Bronchus fibroblast of lung (primary cell): ENCODE measurements at places on chromosomes 5 and 9. TPM values are rescaled to one million over a fixed set of nuclear protein-coding genes. Genes with fewer than 3 reads are reported as not detected.

PLAC8L1 gene
- not detected in 2 replicates for total RNA-seq

UBE2QL1 gene
- total RNA-seq: not detected in 2 replicates

ADAMTS12 gene
- 14.7 and 16.3 TPM in 2 replicates for total RNA-seq

PKD2L2 gene
- not detected in 2 replicates for total RNA-seq

BASP1 gene
- 159 and 196 TPM in 2 replicates for total RNA-seq

DTWD2 gene
- 2.0 and 2.5 TPM in 2 replicates for total RNA-seq

EQTN gene
- total RNA-seq: not detected in 2 replicates

LCN1 gene
- not detected in 2 replicates for total RNA-seq

PCDHA1 gene
- total RNA-seq: not detected in 2 replicates

PRELID2 gene
- 10.9 and 11.9 TPM in 2 replicates for total RNA-seq

CACFD1 gene
- total RNA-seq: 3.4 and 3.5 TPM in 2 replicates

FAM221B gene
- total RNA-seq: not detected in 2 replicates

PNPLA7 gene
- under 0.01 and 0.50 TPM in 2 replicates for total RNA-seq

ELOVL7 gene
- 0.34 TPM in 1 of 2 replicates, not detected in the other for total RNA-seq

MARCHF6 gene
- total RNA-seq: 19.0 and 69.4 TPM in 2 replicates

SLC6A3 gene
- total RNA-seq: not detected in 2 replicates

GPRIN1 gene
- total RNA-seq: 9.2 and 9.7 TPM in 2 replicates

INSYN2B gene
- total RNA-seq: 5.2 and 5.7 TPM in 2 replicates

F12 gene
- total RNA-seq: 0.74 and 1.0 TPM in 2 replicates

C7 gene
- 3.0 and 3.4 TPM in 2 replicates for total RNA-seq

ALDH1B1 gene
- 38.5 and 38.8 TPM in 2 replicates for total RNA-seq

UNC13B gene
- total RNA-seq: 11.1 and 11.3 TPM in 2 replicates

CDHR2 gene
- not detected in 2 replicates for total RNA-seq

SMIM32 gene
- total RNA-seq: not detected in 2 replicates

SH3RF2 gene
- total RNA-seq: 1.0 and 1.5 TPM in 2 replicates

HEMGN gene
- total RNA-seq: not detected in 2 replicates

CYSRT1 gene
- 0.74 and 1.2 TPM in 2 replicates for total RNA-seq

TMOD1 gene
- total RNA-seq: 0.17 TPM in 1 of 2 replicates, not detected in the other

CTSV gene
- total RNA-seq: 0.89 and 1.0 TPM in 2 replicates

DDX4 gene
- not detected in 2 replicates for total RNA-seq

GLRA1 gene
- not detected in 2 replicates for total RNA-seq

FCN2 gene
- not detected in 2 replicates for total RNA-seq

NDUFA8 gene
- 52.3 and 60.0 TPM in 2 replicates for total RNA-seq

XRCC4 gene
- total RNA-seq: 9.5 and 11.8 TPM in 2 replicates

NR2F1 gene
- total RNA-seq: 77.4 and 95.8 TPM in 2 replicates

INSL6 gene
- not detected in 2 replicates for total RNA-seq

PCA3 gene
- not detected in 2 replicates for total RNA-seq

TAS2R1 gene
- total RNA-seq: not detected in 2 replicates

DMRT2 gene
- not detected in 2 replicates for total RNA-seq

LPAR1 gene
- total RNA-seq: 106 and 111 TPM in 2 replicates

MYMK gene
- not detected in 2 replicates for total RNA-seq
